ENCODE measurements at places on chromosomes 6 and 20.

DNA sequence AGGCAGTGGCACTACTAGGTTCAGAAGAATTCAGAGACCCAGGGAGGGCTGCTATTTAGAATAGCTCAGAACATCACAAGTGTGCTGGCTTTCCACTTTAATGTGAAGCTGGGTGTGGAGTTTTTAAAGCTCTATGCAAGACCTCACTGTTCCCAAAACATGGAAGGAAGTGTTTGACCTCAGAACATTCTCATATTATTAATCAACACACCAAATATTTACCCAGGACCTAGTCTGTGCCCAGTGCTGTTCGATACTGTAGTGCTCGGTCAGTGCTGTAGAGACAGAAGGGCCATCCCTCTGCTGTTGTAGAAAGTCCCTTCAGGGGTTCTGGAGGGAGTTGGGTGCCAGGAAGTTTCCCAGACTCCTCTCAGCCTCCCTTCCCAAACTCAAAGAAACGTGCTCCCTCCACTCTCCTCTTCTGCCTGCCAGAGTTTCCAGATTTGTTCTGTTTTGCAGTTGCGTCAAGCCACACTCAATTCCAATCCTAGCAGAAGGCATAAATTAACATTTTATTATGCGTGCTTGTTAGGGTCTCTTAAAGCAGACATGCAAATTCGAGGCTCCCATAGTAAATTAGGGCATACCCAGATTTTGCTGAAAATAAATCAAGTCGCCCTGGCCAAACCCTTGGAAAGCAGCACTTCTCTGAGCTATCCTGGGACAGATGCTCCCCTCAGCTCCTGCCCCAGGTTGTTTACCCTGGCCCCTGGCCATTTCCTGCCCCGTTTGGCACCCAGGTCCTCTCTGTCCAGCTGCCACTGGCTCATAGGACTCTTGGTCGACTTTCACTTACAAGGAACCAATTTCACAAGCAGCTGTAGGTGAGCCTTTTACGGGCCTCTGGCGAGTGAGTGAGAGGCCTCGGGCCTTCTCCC is 248.6 kb downstream of the HIVEP2 start:
- DNase-seq: peak; percentile 75

DNA sequence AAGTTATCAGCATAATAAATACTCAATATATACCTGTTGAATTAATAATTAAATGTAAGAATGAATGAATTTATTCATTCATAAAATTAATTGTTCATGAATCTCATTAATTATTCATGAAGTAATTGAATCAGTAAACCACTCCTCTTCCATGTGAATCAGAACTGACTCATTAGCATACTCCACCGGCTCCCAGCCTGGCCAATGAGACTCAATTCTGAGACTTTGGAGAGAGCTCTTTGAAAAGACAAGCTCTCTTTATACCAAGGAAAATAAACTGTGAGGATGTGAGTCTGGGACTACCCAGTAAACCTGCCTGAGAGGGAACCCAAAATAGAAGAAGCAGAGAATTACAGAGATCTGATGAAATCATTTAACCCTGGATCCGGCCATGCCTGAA is 8.4 kb upstream of the SLC2A10 start:
- DNase-seq: peak; percentile 9

DNA sequence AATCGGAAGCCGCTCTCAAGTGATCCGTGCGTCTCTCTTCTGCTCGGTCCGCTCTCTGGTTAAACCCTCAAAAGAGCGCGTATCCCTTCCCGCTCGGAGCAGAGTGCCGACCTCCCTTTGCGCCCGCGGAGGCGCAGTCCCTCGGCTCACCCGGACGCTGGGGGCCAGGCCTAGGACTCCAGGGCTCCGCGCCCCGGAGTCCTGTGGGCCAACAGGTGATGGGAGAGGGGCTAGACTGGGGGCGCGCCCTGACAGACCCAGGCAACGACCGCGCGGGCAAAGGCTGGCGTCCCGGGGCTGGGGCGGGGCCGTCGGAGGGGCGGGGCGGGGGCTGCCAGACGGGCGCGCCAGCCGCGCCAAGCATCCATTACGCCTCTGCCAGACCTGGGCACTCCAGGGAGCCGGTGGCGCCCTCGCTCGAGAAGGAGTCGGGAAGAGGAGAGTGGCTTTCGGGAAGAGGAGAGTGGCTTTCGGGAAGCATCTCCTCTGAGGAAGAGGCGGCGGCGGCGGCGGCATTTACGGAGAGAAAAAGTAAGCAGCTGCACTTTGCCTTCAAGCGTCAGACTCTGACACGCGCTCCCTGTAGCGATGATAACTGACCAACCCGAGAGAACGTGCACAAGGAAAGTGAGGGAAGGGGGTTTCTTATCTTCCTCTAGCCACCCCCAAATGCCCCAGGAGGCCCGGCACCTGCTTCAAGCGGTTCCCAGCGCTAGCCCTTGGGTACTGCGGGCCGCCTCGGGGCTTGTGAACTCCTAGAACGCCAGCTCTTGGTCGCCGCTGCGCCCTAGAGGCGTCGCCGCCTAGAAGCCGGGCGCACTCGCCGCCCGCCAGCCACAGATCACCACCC is 2.6 kb downstream of the EPHA7 start:
- peak; percentile 79 for DNase-seq

DNA sequence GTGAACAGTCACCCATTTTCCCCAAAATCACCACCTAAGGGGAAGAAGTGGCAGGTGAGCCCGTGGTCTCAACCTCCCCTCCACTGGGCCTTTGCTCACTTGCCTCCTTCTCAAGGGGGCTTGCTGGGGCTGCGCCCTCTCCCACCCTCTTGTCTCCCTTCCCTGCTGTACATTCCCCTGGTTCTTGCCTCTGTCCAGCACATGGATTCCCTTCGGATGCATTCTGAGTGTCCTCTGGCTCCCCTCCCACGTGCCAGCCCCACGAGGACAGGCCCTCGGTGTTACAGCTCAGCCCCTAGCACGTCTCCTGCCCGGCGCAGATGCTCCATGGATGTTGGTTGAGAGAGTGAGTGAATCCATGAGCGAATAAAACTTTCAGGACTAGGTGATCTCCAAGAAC is 367.8 kb upstream of the SULF2 start:
- DNase-seq: no peak

GRCh38 chr6:112038756-112039430 is 15.0 kb upstream of the CCN6 start:
- no peak for DNase-seq

DNA sequence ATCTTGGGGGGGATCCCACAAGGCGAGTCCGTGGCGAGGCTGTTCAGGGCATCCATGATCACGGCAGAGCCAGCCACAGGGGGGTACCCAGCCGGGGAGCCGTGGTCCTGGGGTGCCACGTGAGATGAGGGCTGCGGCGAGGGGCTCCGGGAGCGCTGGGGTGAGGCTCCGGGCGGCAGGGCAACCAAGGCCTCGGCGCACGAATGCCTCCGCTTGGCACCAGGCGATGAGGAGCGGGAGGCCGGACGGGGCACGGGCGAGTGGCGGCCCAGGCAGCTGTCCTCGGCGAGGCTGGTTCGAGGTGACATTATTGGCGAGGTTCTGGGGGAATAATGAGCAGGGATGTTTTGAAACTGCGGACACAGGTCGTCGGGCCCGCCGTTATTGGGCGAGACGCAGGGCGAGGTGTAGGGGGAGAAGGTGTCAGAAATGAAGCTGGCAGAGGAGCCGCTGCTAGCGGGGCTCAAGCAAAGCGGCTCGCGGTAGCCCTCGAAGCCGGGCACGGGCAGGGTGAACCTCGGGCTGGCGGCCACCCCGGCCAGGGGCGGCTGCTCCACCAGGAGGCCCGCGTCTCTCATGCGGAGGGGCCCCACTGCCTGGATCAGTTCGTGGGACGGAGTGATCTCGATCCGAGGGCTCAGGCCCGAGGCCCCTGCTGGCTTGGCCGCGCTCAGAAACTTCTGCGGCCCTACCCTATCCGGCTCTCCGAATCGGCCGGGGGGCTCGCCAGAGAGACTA is 19.1 kb downstream of the NFATC2 start:
- no peak for DNase-seq

GRCh38 chr6:31125586-31126363 is 5.5 kb upstream of the CDSN start:
- no peak for DNase-seq

GRCh38 chr20:6993511-6993910 is 226.0 kb downstream of the BMP2 start:
- DNase-seq: no peak

- no peak for DNase-seq
Measured at GRCh38 chr6:26552205-26552604, 14.0 kb downstream of the HMGN4 start.

DNA sequence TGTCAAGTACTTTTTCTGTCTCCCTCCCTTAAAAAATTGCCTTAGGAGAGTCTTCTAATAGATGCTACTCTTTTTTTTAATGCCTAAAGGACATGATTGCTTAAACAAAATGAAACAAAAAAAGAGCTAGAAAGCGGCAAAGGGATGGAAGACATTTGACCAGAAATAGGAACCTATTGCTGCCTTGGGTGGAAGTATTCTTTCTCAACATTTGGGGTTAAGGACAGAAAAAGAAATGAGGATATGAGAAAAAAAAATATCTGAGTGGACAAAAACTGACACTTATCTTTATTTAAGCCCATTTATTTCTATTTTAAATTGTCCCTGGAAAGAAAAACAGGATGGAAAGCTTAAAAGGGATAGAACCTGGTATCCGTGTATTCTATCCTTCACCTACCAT is 664.9 kb upstream of the CITED2 start:
- DNase-seq: no peak

DNA sequence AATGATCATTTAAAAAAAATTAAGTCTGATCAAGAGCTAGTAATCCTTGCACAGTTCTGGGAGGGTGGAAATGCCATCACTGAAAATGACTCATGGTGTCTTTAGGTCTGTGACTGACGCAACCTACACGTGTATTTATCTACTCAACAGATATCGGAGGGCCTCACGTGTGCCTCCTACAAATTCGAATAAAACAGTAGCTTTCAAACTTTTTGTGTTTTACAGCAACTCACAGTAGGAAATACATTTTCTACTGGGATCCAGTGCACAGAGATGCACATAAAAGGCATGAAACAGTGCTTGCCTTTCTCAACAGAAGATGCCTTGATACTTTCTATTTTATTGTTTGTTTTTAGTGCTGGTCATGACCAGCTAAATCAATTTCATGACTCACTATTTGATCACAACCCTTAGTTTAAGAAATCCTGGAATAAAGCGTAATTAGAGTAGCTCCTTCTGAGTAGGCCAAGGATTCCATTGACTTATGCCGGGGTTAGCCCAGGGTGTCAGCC is 210.0 kb upstream of the SNX9 start:
- no peak for DNase-seq

GRCh38 chr6:90160013-90160412 is 136.6 kb downstream of the BACH2 start:
- no peak for DNase-seq

DNA sequence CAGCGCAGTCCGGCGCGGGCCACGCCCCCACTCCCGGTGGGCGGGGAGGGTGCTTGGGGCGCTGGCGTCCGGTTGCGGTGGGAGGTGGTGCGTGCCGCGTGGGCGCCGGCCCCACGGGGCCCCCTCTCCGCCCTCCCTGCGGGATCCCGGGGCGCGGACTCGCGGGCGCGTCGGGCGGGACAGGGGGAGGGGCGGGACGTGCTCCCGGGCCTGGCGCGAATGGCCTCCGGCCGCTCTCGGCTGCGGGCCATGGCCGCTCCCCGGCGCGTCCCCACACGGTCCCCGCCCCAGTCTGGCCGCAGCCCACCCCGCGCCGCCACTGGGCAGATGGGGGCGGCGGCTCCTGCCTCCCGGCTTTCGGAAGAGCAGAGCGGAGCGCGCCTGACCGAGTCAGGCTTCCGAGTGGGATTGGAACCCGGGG is 771 bp upstream of the PPP1R3G start:
- DNase-seq: no peak

- DNase-seq: peak; percentile 54
Measured at GRCh38 chr20:3716195-3716834, 3.9 kb upstream of the SIGLEC1 start.

DNA sequence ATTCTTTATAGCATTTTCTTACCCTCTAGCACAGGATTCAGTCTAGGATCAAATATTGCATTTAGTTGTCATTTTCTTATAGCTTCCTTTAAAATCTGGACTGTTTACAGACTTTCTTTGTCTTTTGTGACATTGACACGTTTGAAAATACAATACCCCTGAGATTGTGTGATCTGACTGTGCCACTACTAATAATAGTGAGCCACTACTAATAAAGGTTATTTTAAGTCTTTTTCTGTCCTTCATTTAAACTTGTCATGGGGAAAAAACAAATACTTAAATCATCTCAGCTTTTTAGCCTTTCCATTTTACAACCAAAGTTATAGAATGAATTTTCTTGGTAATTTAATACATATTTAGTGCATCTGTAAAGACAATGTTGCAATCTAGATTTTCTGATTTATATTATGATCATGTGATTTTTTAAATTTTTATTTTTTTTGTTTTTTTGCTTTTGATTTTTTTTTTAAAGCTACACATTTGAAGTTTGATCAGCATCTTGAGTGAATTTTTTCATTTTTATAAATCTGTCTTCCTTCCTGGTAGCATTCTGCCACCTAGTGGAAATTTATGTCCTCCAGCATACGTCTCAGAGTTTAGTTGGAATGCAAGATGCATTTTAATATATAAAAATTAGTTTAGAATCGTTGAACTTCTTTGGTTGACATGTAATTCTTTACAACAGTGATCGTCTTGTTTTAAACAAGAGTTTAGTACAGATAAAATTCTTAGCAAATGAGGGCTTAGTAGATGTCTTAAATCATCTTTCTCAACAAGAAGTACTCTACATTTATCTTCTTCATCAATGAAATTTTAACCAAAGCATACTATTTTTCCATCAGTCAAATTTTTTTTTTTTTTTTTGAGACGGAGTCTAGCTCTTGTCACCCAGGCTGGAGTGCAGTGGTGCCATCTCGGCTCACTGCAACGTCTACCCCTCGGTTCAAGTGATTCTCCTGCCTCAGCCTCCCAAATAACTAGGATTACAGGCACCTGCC is 119.4 kb downstream of the NCOA3 start:
- no peak for DNase-seq

- DNase-seq: no peak
Measured at GRCh38 chr6:148457137-148457842, 114.7 kb downstream of the SASH1 start.

GRCh38 chr6:123888771-123889513 is 85.3 kb downstream of the NKAIN2 start:
- no peak for DNase-seq

DNA sequence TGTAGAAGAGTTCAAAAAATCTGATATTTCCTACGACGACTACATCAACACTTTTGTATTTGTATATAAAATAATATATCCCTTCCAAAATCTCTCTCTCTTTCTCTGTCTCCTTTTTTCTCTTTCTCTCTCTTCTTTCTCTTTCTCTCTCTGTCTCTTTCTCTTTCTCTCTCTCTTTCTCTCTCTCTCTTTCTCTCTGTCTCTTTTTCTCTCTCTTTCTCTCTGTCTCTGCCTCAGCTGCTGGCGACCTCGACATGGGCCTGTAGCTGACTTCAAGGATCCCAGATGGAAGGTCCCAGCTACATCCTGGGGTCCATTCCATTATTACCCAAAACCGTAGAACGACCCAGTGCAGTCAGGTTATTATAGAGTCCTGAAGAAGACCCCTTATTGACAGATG is 90.0 kb downstream of the CD24 start:
- no peak for DNase-seq

- no peak for DNase-seq
Measured at GRCh38 chr6:125834348-125834747, 43.6 kb downstream of the NCOA7 start.
